Transverse colon (tissue), 4 donors: ENCODE measurements at places on chromosomes 5 and 9. TPM values are rescaled to one million over a fixed set of nuclear protein-coding genes. Genes with fewer than 3 reads are reported as not detected.

Gene PCDHB2
- 1.1 TPM for total RNA-seq

Gene C9
- total RNA-seq, result not detected

- DNase-seq, result no peak
Measured at GRCh38 chr5:45089870-45090269, 281.1 kb downstream of the MRPS30 start.

Gene SLC28A3
- not detected for total RNA-seq

- DNase-seq, result peak; percentile 35
Measured at GRCh38 chr9:131418143-131419025, 24.5 kb downstream of the PRRC2B start.

Gene WWC1
- total RNA-seq, result 34.8 TPM

DNA sequence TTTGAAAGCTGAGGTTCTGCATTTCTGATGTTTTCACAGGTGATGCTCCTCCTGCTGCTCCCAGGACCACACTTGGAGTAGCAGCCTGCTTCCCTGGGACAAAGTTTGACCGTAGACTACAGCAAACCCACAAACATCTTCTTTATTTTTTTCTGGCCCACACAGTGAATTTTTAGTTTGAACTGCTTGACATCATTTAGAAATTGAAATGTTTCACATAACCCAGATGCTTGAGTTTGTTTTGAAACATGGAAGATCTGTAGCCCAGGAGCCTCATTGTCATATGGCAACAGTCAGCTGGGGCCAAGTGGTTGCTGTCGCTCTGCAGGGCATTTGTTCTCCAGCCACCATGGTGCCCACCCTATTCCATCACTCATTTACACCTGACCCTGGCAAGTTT, 8.4 kb downstream of the SH3TC2 start:
- no peak for DNase-seq

DNA sequence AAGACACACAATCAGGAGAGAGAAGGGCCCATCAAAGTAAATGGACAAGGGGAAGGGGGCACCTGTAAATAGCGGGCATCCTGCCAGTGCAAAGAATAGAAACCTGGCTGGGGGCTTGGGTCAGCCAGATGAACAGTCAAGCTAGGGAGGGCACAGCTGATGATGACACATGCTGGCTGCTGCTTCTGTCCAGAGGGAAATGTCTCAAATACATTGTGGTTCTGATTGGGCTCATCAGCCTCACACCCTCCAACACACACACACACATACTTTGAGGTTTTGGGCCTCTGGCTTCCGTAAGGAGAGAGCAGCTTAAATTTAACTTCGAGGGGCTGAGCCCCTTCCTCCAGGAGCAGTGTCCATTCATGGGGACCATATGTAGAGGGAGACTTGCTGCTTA, 27.6 kb upstream of the SPATA31E1 start:
- DNase-seq, result no peak

GRCh38 chr5:58258984-58259684, 200.8 kb downstream of the PLK2 start:
- no peak for DNase-seq

Gene LCN10
- 33.6 TPM for total RNA-seq

DNA sequence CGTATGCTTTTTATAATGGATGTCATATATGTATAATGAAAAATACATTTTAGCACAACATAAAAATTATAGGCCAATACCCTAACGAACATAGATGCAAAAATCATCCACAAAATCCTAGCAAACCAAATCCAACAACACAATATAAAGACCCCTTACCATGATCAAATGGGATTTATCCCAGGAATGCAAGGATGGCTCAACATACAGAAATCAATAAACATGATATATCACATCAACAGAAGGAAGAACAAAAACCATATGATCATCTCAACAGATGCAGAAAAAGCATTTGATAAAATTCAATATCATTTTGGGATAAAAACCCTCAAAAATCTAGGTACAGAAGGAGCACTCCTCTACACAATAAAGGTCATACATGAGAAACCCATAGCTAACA, 27.7 kb downstream of the VAV2 start:
- DNase-seq, result no peak

- no peak for DNase-seq
Measured at GRCh38 chr5:36944607-36945225, 68.1 kb downstream of the NIPBL start.

GRCh38 chr9:20940447-20941173, 90.8 kb downstream of the HACD4 start:
- no peak for DNase-seq

DNA sequence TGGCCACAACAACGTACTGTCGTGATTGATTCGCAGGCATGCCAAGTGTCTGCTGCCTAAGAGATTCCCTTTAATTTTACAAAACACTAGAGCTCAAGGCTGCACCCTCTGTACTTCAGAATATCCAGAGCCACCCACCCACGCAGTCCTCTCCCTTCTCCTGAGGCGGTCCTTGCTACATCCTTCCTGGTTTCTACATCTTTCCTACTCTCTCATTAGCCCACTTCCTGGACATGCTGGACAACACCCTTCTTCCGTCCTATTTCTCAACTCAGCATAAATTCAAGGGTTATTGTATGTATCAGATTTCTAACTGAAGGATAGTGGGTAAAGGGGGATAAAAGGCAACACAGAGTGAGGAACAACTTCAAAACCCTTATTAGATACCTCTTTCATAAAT, 148.4 kb upstream of the MAP3K1 start:
- no peak for DNase-seq

Gene C9orf153
- total RNA-seq, result not detected

Gene TNC
- 41.2 TPM for total RNA-seq

Gene ZNF879
- total RNA-seq, result 3.0 TPM

DNA sequence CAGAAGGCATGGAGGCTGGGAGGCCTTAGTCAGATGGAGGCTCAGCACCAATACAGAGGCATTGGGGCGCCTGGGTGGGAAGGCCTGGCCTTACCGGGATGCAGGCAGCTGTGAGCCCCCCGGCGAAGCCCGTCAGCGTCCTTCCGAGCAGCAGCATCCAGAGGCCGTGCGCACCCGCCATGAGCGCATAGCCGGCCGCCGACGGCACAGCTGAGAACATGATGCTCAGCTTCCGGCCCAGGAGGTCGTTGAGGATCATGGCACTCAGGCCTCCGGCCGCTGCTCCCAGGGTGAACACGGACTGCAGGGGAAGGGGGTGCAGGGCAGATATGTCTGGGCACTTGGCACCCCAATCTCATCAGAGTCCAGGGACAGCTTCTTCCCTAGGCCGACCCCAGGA, 2.0 kb downstream of the SLC2A6 start:
- no peak for DNase-seq

Gene PTGES
- 11.0 TPM for total RNA-seq
